Astrocyte of the hippocampus (primary cell): ENCODE measurements at places on chromosomes 6 and 20.
A peak's percentile ranks its signal among the peaks of the same experiment; 100 is the strongest.

- DNase-seq = no peak
Observed at GRCh38 chr6:116990679-116991078, 113.6 kb downstream of the RFX6 start.

GRCh38 chr6:11298651-11299420 is 66.4 kb upstream of the NEDD9 start:
- DNase-seq = peak; percentile 46

DNA sequence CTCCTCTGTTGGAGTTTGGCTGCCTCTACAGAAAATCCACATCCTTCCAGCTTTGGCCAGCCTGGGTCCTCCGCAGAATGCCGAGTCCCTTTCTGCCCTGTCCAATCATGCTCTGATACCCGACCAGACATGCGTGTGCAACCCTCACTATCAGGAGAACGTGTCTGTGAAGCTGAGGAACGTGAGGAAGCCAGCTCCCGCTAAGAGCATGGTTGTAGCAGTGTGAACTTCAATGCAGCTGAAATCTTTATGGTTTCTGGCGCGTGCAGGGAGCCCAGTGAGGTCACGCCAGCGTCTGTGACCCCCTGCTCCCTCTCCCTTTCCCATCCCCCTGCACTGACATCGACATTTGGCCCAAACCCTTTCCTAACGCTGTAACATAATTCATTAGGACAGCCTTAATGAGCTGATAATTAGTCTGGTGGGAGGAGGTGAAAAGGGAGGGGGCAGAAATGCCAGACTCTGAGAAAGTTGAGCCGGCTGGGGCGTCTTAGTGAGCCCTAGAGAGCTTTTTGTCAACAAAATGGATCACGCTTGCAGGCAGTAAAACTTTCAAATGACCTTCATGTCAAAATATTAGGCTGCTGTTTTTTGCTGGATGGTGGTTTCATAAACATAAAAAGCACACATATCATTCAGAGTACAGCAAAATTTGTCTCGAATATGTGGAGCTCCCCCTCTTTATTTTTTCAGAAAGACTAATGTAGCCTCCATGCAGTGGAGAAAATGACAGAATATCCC is 423.3 kb downstream of the QKI start:
- DNase-seq = peak; percentile 54

DNA sequence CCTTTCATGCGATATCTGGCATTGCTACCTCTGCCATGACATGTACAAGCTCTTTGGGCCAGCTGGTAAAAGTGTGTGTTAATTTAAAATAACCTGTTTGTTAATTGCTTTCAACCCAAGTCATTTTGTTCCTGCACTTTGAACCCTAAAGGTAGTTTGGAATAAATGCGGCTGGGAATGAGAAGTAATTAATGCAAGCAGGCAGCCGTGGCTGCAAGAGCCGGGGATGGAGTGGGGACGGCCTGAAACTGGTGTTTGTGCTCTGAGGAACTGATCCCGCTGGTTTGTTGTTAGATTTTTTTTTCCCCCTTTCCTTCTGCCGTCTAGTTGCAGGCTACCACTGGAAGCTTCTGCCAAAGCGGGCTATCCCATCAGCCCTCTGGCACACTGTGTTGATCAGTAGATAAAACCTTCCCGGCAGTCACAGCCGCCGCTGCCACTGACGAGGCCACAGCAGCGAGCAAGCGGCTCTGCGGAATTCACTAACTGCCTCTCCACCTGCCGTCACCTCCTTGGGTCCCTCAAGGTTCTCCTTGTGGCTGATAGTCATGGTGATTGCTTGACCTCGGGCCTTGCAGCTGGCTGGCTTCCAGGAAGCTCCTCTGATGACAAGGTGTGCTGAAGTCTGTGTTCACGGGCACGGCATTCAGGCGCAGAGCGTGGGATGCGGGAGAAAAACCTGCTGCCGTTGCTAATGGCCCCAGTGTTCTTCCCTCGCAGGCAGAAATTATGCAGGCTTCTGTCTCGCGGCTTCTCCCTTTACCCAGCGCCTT is 315.9 kb downstream of the TFAP2A start:
- peak; percentile 11 for DNase-seq

GRCh38 chr6:14275493-14275851 is 157.9 kb downstream of the CD83 start:
- DNase-seq = peak; percentile 56

DNA sequence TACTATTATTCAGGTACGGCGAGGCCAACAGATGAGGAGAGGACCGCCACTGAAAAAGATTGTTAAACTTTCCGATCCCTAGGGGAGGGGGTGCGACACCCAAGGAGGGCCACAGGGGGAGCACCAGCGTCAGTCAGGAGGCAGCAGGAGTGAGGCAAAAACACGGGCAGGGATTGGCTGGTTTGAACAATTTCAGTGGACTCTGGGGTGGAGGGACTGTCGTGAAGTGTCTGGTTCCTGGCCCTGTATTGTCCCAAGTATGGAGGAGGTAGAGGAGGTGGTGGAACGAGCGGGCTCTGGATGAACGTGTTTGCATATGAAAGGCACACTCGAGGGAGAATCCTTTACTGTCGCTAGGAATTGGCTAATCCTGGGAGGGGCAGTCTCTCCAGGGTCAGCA is 32.5 kb upstream of the MCUR1 start:
- DNase-seq = no peak
